Stimulated activated CD8-positive, alpha-beta memory T cell treated with anti-CD3 and anti-CD28 coated beads, Interleukin-15, amount 100 ng/mL, for 4 hours (primary cell): ENCODE measurements at places on chromosomes 11 and 22.

- DNase-seq = no peak
Measured at GRCh38 chr22:36065462-36065774, 36.8 kb upstream of the RBFOX2 start.

GRCh38 chr11:21604564-21604963, 588.3 kb upstream of the ANO5 start:
- DNase-seq = no peak

DNA sequence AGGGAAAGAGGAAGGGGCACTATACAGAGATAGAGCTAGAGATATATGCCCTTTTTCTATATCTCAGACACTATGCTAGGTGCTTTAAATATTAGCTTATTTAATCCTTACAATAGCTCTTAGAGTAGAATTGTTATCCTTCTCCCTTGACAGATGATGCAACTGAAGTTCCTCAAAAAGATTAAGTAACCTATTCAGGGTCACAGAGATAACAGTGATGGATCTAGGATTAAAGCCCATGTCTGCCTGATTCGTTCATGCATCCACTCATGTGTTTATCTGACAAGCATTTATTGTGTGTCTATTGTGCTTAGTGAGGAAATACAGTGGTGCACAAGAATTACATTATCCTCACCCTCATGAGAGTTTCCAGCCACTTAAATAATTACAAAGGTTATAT, 8.7 kb downstream of the CCDC83 start:
- no peak for DNase-seq

DNA sequence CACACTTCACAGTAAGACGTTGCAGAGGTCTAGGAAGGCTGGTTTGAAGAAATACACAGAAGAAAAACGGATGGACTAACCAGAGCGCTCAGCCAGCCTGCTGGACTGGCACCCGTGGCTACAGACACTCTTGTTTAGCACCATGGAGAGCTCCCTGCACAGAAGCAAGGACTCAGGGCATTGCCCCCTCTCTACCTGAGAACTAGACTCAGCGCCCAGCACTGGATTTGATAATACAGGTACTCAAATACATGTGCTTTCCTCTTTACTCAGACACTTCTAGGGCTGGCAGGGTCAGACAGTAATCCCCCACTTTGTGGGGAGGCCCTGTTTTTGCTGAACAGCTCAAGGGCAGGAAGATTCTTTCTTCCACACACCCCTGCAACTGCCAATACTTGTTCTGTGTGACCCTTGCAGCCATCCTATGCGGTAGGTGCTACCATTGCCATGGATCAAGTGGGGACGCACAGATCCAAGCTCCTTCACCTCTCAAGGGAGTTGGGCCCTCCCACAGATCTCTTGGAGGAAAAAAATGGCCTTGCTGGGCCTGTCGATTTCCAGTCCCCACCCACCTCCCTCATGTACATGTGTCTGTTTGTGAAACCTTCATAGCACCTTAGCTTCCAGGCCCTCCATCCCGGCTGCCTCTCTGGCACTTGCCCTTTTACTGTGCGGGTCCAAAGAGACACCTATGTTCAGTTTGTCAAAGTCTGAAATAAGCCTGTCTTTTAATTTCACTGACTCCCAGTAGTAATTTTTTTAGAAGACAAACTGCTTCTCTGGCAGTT, 5.1 kb upstream of the P2RX6 start:
- DNase-seq = no peak

DNA sequence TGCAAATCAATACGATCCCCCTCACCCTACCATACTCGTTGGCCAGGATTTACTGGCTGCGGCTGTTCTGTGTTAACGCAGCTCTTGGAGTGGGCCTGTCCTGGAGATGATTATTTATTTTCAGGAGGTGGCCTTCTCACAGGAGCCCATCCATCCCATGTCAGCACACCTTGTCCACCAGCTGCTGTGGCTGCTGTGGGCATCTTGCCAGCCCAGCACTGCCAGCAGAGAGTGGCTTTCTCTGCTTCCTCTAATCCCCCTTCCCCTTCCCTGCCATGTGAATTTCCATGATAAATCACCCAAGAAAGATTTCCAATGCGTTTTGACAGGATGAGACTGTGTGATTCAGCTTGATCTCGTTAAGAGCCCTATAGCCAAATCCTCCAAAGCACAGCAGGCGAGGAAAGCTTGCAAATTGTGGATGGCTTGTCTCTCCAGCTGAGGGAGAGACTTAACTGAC, 309.1 kb upstream of the C11orf87 start:
- DNase-seq = no peak

- DNase-seq = no peak
Measured at GRCh38 chr11:9639985-9640384, 23.9 kb upstream of the SWAP70 start.

DNA sequence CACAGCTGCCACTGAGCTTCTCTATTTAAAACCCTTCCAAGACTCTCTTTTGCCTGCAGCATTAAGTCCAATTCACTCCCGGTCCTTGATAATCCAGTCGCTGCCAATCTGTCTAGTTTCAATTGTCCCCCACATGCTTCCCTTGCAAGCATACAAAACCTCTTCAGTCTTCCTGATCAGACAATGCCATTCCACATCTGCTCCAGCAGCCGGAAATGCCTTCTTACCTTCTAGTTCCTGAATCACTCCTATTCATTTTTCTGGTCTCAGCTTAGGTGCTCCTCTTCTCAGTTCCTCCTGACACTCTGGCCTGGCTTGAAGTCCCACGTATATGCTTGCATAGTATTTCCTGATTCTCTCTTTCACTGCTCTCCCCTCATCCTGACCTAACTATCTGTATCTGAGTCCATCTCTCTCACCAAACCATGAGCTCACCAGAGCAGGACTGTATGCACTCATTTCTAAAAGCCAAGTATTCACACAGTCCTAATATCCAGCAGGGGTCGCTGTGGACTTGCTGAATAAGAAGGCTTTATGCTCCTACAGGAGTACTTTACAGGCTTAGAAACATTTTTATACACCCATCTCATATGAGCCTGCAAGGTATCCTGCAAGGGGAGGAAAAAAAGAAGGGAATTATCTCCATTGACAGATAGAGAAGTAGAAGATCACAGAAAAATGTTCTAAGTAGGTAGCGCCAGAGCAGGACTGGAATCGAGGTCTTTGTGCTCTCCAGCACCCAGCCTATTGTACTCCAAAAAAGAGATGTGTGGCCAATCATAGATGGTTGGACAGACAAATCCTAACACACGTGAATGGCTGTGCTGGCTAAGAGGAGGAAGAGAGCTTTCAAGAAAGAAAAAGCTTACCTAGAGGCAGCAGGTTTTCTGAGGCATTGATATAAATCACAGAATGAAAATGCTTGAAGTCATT, 19.2 kb downstream of the XRRA1 start:
- peak; percentile 45 for DNase-seq

DNA sequence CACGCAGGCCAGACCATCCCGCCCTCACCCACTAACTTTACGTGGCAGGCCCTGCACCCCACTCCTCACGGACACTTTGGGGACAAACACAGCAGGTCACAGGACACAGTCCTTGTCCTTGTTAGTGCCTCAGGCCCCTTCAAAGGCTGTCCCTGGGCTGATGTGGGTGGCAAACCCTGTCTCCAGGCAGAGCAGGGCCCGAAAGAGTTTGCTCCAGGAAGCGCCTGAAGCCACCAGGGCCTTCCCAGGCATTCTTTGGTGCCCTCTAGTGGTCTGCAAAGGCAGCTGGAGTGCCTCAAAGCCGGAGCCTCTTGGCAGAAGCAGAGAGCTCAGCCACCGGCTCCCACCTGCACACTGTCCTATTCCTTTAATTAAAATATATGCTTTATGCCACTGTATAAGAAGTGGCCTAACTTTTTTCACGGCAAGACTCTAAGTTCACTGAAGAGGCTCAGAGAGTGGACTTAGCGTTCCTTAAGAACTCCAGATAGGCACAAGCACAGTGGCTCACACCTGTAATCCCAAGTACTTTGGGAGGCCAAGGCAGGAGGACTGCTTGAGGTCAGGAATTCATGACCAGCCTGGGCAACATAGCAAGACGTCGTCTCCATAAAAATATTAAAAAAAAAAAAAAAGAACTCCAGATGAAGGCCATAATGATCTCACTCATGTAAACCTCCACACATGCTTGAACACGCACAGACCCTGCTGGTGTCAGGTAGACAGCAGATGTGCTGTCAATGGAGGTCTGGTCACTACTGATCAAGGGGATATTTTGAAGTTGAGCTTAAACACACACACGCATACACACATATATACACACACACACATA, 11.1 kb downstream of the TXN2 start:
- DNase-seq = peak; percentile 76

DNA sequence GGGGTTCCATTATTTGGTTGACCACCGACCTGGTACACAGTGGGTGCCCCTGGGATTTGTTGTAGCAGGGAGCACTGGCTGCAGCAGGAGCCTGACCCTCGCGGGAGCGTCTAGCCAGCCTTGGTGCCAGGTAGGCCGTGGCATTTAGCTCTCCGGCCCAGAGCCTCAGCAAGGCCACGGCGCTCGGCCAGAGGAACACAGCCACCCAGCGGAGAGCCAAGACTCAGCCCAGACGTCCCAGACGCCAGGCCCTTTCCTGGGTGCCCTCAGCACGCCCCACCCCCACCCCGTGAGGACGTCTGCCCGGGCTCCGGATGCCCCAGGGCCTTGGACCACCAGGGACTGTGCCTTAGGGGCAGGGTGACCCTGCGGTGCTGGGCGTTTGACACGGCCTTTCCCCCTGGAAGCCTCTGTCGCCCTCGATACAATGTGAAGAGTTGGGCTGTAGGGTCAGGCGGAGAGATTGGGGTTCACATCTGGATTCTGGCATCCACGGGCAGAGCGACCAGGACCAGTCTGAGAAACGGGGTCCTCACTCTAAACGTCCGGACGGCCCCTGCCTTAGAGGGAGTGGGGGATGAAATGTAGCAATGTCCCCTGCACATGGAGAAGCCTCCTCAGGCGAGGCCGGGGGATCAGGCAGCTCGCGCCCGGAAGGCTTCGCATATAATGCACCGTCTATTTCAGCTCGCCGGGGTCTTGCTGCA, 99.2 kb upstream of the FGF3 start:
- DNase-seq = no peak

GRCh38 chr22:49660321-49660720, 167.4 kb downstream of the BRD1 start:
- DNase-seq = no peak

- no peak for DNase-seq
Measured at GRCh38 chr22:29768052-29768693, 1.0 kb downstream of the UQCR10 start.

GRCh38 chr22:43955883-43956782, 891 bp downstream of the SAMM50 start:
- no peak for DNase-seq

DNA sequence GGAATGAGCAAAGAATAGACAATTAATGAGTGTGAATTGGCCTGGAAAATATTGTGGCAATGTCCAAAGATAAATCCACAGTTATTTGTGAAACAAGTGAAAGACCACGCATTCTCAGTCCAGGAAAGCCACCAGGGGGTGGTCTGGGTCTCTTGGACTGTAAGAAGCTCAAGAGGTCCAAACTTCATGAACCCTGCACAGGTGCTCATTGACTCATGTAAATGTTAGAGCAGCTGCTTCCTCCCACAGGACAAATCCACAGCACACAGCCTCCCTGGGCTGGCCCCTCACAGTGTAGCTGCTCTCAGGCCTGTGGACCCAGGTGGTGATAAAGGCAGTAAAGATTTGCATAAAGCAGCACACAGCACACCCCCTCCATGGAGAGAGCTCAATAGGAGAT, 114.0 kb downstream of the ZNF280B start:
- no peak for DNase-seq

GRCh38 chr11:65952052-65952521, 6.8 kb downstream of the TSGA10IP start:
- no peak for DNase-seq

GRCh38 chr11:110527146-110527545, 97.4 kb downstream of the FDX1 start:
- no peak for DNase-seq

GRCh38 chr11:19995145-19995544, 165.1 kb downstream of the DBX1 start:
- no peak for DNase-seq

DNA sequence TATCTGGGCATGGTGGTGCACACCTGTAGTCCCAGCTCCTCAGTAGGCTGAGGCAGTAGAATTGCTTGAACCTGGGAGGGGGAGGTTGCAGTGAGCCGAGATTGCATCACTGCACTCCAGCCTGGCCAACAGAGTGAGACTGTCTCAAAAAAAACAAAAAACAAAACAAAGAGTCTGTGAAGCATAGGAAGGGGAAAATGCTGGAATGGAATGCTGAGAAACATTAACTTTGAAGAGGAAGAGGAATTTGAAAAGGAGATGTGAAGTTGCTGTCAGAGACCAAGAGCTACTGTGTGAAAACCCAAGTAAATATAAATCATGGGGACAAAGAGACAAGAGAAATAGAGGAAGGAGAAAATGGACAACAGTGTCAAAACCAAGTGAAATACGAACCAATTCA, 455.1 kb upstream of the ARHGAP42 start:
- DNase-seq = no peak

- no peak for DNase-seq
Measured at GRCh38 chr11:105227363-105227762, 87.8 kb upstream of the CARD18 start.

DNA sequence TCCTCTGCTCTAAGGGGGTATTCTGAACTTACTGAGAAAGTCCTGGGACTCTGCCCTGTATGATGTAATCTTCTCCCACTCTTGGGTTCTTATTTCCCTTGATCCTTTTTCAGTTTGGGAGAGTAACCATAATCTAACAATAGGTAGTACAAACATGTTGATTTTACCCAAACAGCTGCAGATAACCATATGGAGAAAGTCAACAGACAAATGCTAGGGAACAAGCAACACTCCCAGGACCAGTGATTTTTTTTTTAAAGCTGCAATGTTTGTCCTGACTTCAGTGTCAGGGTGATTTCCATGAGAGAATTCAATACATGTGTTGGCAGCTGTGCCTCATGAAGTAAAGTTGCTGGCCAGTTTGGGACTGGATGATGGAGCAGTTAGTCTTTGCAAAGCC, 156.5 kb downstream of the FCHSD2 start:
- DNase-seq = no peak

- no peak for DNase-seq
Measured at GRCh38 chr11:32113200-32113919, 22.5 kb downstream of the RCN1 start.

DNA sequence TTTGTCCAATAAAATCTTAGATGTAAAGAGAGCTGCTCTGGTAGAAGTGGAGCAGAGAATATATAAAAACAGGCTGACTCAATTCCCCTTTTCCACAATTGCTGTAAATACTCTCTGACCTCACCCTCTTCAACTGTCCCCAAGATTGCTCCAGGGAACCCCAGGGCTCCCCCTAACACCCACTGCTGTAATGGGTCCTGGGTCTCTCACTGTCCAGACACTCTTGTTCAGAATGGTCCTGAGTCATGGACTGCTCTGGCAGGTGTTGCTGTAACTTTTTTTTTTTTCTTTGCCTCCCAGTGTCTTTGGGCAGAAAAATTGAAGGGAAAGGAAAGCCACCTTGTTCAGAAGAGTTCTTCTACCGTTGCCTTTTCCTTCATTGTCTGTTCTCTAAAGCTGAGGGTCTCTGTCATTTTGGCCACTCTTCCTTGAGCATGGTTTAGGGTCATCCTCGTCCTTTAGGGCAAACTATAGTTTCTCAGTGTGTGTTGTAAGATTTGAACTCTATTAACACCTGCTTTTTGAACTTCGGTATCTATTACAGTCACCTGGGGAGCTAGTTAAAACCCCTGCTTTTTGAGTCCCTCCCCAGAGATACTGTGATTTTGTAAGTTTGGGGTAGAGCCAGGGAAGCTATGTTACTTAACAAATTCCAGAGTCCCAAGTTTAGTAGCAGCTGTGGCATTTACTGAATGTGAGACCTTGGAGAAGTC, 209.5 kb downstream of the NAV2 start:
- DNase-seq = no peak

- DNase-seq = no peak
Measured at GRCh38 chr11:18706330-18707243, 8.0 kb downstream of the TMEM86A start.
